ENCODE measurements at places on chromosomes 3 and 15.

DNA sequence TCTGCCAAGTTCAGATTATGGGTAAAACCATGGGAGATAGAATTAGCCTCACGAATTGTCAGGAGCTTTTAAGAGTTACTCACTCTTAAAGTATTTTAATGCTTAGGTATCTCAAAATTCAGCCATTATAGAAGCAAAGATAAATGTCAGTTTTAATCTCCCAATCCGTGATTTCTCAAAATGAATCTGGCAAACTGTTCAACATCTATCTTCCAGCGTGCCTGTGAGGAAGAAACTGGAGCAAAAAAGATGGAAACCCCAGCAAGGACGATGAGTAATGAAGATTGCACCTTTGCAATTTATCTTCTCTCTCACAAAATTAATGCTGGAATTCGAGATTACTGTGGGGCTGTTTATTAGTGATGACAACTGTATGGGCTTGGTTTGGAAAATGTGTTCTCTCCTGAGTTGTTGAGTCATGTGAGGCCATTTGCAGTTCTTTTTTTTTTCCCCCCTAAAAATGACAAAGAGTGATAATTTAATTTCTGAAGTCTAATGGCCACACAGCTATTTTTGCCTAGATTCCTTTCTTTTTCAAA lies 70.5 kb downstream of the PYDC2 start:
- no peak for DNase-seq

GRCh38 chr15:78712797-78713515 lies 71.9 kb upstream of the CHRNB4 start:
- no peak for DNase-seq

- DNase-seq = no peak
Observed at GRCh38 chr15:64640146-64640871, 135.1 kb downstream of the RBPMS2 start.

GRCh38 chr3:17372362-17373210 lies 369.8 kb downstream of the TBC1D5 start:
- no peak for DNase-seq

DNA sequence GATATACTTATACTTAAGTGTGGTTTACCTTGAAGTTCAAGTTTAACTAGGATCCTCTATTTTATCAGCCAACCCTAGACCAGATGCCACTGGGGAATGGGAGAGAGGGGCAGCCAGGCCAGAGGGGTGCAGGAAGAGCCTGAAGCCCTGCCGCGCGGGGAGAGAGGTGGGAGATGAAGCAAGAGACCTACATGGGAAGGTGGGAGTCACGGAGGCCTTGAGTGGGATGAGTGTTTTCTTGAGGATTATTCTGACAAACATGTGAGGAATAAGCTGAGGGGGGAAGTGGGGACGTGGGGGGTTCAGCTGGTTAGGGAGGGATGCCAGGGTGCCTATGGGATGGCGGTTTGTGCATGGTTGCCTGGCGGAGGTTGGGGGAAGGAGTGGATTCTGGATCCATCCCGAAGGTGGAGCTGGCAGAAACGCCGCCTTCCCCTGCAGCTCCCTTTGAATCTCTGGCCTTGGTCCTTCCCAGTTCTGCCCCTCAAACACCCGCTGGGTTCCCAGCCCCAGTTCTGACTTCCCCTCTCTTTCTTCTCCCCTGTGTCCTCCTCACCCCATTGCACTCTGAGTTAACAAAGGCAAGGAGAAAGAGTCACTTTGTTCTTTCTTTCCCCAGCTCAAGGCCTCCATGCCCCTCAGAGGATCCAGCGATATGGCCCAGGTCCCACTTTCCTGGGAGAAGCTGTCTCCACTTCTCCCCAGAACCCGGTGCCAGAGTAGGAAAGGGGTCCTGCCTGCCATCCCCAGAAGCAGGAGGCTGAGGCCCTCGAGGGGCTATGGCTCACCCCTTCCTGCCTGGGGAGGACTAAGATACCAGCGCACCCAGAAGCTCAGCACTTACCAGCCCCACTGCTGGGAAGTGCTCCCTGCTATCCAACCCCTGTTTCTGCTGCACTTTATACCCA lies 274.2 kb downstream of the UACA start:
- no peak for DNase-seq

DNA sequence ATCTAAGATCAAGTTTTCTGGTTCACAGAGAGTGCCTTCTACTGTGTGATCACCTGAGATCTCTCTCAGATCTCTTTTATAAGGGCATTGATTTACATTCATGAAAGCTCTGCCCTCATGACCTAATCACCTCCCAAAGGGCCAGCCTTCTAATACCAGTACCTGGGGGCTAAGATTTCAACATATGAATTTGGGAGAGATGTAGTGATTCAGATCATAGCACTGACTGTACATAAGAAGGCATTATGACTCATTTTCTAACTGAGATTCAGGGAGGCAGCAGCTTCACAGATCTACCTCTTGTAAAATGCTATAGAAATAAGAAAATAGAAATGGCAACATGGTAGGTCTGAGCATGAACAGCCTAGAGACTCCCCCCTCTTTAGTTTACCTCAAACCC lies 39.6 kb downstream of the VGLL3 start:
- DNase-seq = no peak

DNA sequence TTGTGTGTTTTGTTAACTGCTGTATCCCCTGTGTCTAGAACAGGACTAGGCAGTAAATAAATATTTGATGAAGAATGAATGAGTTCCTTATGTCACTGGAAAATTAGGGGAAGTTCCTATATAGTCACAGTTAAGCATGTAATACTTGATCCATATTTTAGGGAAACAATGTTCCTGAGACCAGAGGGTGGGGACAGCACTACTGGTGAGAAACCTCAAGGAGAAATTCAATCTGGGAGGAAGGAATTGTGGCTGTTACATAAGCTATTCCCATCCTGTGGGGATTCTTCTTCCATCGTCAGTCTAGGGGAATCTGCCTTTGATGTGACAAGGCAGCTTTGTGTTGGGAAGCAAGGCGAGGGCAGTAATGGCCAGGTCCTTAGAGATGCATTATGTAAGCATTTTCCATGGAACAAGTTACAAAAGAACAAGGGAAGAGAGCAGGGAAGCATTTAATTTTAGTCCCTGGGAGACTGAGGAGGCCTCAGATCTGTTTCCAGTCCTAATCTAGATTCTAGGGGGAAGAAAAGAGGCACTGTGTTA lies 219.3 kb upstream of the TTC14 start:
- no peak for DNase-seq

GRCh38 chr3:138186221-138186620 lies 880 bp upstream of the ARMC8 start:
- DNase-seq = peak; percentile 65

GRCh38 chr3:53688989-53689388 lies 157.2 kb downstream of the CHDH start:
- DNase-seq = no peak

DNA sequence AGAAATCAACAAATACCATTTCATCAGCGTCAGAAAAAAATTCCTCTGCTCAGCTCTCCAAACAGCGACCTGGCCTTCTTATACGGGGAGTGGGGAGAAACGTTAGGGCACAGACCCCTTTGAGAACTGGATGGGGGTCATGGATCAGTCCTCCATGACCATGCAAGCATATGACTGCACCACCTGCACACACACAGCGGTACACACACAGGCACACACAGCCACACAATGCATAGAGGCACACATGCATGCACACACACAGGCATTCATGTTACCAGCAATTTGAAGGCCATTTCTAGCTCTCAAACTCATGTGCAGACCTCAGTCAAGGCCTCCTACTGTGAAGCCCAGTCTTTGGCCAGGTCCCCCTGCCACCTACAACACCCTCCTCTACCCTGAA lies 50.2 kb downstream of the SLC41A3 start:
- DNase-seq = no peak

- no peak for DNase-seq
Observed at GRCh38 chr3:29514912-29515311, 234.0 kb downstream of the RBMS3 start.

DNA sequence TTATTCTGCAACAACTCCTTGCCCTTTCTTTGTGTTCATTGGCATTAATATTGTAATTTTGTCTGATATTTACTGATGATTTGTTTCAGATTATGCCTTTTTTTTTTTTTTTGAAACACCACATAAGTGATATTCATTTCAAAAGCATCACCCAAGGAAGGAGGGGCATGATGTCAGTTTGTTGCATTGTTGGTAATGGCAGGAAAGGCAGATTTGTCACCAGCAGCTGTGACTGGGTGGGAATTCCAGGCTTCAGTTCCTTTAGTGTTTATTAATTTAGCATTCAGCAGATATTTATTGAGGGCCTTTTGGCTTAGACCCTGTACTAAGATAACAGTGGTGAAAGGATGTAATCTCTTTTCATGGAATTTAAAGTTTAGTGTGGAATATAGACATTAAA lies 19.5 kb downstream of the SENP2 start:
- DNase-seq = no peak

- DNase-seq = no peak
Observed at GRCh38 chr3:149245738-149246451, 24.3 kb upstream of the CP start.

GRCh38 chr3:38829404-38829803 lies 13.4 kb upstream of the SCN10A start:
- no peak for DNase-seq

DNA sequence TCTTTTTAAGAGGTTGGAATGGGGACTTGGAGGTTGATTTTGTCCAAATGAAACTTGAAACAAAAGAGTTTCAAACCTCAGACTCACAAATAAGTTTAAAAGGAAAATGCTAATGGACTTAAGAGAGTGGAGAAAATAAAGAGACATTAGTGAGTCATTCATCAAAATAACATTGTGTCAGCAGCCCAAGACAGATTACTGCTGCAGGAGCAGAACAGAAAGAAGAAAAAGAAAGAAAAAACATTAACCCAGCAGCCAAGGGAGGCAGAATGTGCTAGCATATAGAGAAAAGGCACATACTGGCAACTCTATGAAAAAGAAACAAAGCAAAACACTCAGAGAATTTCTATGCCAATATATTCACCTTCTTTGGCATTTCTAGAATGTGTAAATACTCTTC lies 42.6 kb downstream of the ADAMTS9 start:
- DNase-seq = no peak

DNA sequence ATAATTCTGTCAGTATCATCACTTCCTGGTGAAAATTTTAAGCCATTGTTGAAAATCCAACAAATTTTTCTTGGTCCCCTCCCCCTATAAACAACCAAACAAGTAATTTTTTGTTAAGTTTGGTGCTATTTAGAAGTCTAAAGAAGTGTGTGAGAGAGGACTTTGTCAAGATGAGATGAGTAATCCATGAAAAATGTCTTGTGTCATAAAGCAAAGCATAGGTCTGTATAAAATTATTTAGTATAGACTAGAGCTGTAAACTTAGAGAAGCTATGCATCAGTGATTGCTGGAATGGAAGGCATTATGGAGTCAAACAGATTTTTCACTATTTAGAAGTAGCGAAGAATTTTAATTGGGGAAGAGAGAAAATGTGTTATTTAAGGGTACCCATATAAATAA lies 31.4 kb downstream of the MAPK6 start:
- DNase-seq = no peak

DNA sequence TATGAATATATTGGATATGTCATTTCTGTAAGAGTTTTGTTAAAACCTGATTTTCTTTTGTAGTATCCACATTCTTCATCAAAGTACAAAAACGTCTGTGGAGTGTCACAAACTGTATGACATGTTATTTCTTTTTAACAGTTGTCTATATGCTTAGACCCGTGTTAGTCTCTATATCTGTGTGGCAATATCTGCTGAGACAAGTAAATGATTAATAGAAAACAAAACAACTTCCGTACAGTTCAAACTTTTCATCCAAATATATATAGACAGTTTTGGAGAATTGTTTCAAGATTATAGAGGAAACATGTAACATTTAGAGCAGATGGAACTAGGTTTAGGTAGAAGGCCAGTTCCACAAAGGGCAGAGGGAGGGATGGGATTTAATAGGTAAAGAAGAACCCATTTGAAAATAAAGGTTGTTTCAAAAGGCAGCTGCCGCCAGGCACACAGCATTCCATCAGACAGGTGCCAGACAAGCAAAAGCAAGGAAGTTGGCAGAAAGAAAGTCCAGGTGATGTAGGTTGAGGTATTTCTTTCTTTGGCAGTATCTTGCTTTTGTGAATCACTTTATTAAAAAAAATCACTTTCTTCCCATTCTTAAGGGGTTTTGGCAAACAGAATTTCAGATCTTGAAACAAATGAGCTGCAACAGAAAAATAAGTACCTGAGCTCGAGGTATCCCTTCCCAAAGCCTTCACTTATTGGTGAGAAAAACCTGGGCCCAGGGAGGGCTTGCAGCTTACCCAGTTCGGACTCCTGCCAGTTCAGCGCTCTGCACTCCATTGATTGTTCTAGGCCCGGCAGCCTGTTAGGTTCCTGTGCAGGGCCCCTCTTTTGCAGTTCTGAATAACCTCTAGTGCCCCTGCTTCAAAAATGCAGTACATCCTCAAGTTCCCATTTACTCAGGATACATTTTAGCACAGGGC lies 49.0 kb downstream of the LRRN1 start:
- no peak for DNase-seq

GRCh38 chr3:124834723-124835718 lies 52.1 kb downstream of the ITGB5 start:
- DNase-seq = peak; percentile 57

DNA sequence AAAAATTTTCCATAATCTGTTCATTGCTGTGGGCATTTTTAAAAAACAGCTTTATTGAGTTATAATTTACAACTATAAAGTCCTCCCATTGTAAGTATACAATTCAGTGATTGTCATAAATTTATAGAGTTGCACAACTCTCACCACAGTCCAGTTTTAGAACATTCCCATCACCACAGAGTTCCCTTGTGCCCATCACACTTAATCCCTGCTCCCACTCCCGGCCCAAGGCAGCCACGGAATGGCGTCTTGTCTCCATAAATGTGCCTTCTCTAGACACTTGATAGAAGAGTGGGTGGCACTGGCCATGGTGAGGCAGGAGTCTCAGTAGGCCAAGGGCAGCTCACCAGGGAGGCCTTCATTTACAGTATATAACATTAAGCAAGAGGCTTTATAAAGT lies 6.3 kb downstream of the TSEN2 start:
- no peak for DNase-seq

GRCh38 chr3:179067839-179068238 lies 3.8 kb downstream of the ZMAT3 start:
- no peak for DNase-seq

DNA sequence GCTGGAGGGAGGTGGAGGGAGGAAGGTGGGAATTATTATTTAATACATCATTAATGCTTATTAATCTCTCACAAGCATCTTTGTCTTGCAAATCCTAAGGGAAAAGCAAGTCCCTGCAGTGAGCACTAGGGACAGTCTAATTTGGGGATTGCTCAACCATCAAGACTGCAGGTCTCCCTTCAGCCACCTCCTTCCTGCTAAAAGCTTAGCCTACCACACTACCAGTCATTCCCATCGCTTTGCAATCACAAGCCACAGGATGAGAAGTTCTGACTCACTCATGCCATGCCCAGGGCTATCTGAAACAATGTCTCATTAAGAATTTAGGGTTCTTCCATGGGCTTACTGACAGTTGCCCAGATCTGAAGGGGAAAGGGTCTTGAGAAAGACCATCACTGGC lies 51.0 kb upstream of the EIF1B start:
- no peak for DNase-seq

GRCh38 chr15:80891006-80891405 lies 98.6 kb downstream of the MESD start:
- DNase-seq = no peak

DNA sequence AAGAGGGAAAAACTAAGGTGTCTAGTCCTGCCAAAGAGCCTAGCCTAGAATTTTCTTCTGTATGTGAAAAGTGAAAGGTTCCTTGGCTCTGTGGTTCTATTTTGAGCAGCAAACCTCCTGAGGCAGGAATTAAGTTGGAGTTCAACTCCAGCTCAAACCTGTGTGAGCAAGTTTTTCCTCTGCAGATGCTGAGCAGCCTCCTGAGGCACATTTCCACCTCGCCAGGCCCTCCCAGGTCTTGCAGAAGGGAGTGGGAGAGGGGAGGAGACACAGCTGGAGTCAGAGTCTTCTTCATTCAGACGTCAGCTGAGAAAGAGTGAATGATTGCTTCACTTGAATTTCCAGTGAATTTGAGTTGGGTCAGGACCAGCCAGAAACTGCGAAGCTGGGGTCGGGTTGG lies 69.5 kb upstream of the ETV5 start:
- DNase-seq = no peak

All from erythroblast (primary cell).